ENCODE measurements at places on chromosomes 7 and 10.

- no peak for DNase-seq
Observed at GRCh38 chr7:30941582-30942323, 22.0 kb upstream of the GHRHR start.

DNA sequence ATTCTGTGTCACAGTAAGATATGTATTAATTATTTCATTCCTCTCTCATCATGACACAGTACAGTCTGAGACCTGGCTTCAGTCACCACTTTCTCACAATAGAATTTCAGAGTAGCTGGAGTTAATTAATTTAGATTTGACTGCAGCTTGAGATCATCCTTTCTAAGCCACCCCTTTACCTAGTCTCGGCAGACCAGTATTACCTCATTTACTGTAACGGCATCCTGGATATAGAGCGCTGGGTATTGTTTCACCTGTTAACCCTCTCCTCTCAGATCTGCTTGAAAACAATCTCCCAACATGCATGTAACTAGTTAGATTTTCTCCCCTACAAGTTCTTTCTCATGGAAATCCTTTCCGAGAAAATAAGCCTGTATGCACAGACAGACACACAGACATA lies 1057.5 kb downstream of the GATA3 start:
- no peak for DNase-seq

GRCh38 chr7:128811631-128812430 lies 18.4 kb upstream of the FLNC start:
- DNase-seq, result no peak

- no peak for DNase-seq
Observed at GRCh38 chr10:103476046-103476768, 2.8 kb downstream of the CALHM3 start.

DNA sequence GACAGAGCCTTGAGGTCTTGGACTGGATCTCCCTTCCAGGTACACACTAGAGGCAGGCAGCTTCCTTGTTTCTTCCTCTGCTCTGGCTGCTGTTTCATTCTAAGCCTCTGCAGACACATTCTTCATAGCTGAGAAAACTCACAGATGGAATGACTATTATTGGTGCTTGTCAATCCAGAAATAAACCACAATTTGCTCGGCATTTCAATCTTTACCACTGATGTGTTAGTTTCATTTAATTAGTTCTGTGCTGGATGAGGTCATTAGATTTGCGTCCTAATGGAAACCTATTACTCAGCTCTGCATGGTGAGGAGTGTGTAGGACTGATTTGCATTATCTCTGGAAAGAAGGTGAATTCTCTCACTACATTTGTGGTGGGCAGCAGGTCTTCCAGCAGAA lies 392.5 kb downstream of the NRG3 start:
- no peak for DNase-seq

DNA sequence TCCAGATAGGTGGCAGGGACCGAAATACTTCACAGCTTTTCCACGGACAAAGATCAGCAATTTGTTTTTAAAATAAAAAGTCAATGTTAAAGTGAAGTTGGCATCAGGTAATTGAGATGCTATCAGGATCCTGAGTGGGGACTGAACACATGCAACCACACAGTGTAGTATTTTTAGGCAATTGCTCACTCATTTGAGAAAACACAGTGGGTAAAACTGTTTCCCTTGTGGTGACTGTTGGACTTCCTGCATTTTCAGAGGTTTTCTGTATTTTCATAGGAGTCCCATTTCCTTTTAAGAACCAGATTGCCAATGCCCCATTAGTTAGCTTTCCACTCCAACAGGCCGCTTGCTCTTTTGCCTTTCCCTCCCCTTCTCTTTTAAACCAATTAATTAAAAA lies 159.5 kb upstream of the ZNF32 start:
- DNase-seq, result no peak

GRCh38 chr7:107742678-107743566 lies 1.0 kb upstream of the CBLL1 start:
- no peak for DNase-seq

- DNase-seq, result no peak
Observed at GRCh38 chr7:30906515-30907240, 5.0 kb upstream of the AQP1 start.

Data from activated T-cell treated with anti-CD3 and anti-CD28 coated beads for 48 hours (primary cell).